ENCODE measurements at places on chromosomes 2 and 18.

- DNase-seq: no peak
These were observed 35.4 kb downstream of the ANKMY1 start for GRCh38 chr2:240522406-240522805.

DNA sequence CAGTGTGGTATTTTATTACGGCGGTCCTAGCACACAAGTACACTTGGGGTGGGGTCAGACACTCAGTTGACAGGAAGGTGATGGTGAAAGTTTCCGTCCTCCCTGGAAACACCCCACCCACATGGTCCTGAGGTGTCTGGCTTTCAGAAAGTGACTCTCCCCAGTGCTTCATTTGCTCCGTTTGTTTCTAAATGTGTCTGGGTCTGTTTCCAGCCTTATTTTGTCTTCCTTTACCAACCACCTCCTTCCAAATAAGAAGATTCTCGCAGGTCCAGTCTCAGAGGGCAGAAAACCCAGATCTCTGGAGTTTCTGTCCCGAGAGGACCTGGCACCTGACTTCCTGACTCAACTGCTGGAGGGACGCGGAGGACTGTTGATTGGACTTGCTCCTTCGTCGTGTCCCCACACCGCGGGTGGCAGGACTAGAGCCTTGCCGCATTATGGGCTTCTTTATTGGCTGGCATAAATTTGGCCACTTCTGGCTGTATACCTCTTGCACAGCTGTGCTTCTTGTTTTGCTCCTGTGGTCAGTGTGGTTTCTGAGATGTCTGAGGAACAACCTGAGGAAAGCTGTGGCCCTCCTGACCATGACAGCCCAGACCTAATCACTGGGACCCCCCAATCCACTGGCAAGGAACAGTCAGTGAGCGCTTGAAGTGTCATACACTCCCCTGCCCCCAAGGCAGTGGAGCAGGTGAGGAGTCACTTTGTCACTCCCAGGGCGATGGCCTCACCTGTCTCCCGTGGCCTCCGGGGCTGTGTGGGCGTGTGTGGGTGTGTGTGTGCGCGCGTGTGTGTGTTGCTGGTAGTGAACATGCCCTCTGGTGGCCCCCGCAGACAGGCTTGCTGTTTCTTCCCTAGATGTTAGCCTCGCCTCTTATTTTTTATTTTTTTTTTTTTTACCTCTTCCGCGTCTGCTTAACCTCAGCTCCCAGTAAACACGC, 45.6 kb downstream of the MEX3C start:
- peak; percentile 39 for DNase-seq

GRCh38 chr2:184039493-184039892, 558.8 kb upstream of the ZNF804A start:
- no peak for DNase-seq

GRCh38 chr2:120867290-120868241, 131.9 kb downstream of the GLI2 start:
- no peak for DNase-seq

DNA sequence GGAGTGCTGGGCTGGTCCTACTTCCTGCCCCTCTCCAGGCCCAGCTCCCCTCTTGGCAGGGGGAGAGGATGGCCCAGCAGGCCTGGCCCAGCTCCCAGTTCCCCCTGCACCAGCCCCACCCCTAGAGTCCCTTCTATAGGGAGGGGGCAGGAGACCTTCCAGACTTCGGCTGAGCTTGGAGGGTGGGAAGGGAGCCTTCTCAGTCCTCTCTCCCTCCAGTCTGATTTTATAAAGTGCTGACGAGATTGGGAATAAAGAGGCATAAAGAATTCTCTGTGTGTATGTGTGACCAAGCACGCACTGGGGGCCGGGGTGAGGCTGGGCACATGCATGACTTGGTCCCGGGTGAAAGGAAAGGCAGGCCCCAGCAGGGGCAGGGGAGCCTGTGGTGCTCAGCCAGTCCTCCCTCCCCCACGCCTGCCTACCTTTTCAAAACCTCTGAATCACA, 5.1 kb downstream of the CHPF start:
- DNase-seq: no peak

DNA sequence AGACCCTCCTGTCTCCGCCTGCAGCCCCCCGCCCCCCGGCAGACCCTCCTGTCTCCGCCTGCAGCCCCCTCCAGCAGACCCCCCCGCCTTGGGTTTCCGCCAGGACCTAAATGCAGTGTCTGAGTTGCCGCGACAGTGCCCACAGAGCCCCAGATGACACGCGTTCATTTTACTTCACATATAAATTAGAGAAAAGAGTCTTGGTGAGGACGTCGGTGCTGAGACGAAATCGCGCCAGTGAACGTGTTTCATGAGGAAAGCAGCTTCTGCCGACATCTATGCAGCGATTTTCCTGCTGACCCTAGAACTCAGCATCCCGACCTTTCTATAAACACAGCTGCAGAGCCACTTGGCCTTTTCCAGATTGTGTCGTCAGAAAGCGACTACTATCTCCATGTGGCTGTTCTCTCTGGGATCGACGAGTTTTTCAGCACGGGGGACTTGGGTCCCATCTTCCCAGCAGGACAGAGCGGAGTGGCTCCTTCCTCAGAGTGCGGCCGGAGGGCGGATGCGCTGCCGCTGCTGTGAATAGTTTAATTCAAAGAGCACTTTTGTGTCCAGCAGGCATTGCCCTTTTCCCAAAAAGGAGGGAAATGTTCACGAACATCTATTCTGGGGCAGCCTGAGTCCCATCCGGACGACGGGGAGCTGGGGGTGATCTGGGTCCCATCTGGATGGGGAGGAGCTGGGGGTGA, 136.7 kb downstream of the NFATC1 start:
- DNase-seq: no peak

GRCh38 chr2:1248187-1248586, 165.1 kb upstream of the TPO start:
- no peak for DNase-seq

DNA sequence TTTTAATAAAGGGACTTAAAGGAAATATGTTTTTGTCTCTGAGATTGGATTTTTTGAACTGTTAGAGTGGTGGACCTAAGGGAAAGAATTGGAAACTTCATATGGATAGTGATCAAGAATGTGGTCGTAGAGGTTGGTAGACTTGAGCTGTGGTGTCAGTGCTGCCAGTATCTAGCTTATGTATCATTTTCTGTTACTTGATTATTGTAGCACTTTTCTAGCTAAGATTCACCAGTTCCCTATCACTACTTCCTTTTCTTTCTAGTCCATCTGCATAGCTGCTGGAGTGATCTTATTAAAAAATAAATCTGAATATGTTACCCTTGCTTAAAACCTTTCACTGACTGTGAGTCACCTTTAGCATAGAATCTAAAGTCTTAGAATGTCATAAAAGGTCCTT, 6.0 kb downstream of the ACVR2A start:
- no peak for DNase-seq

DNA sequence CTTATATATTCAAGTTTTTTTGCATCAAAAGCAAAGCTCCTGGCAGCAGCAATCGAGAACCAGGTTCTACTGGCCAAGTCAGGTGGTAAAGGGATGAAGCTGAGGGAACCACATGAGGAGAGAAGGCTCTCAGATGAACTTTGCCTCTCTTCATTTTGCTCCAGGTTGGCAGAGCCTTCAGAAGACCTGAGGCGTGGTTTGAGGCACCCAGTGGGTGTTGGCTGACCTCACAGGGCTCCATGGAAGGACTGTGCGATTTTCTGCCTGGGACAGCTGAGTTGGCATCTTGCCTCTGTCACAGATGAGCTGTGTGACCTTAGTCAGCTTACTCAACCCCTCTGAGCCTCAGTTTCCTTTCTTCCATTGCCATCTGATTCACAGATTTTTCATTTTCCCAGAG, 89.0 kb downstream of the INSIG2 start:
- no peak for DNase-seq

- DNase-seq: no peak
These were observed 94.1 kb downstream of the FHOD3 start for GRCh38 chr18:36391426-36392145.

GRCh38 chr2:143139835-143140393, 10.7 kb downstream of the ARHGAP15 start:
- DNase-seq: no peak

GRCh38 chr18:37322492-37323035, 243.0 kb downstream of the CELF4 start:
- DNase-seq: no peak

DNA sequence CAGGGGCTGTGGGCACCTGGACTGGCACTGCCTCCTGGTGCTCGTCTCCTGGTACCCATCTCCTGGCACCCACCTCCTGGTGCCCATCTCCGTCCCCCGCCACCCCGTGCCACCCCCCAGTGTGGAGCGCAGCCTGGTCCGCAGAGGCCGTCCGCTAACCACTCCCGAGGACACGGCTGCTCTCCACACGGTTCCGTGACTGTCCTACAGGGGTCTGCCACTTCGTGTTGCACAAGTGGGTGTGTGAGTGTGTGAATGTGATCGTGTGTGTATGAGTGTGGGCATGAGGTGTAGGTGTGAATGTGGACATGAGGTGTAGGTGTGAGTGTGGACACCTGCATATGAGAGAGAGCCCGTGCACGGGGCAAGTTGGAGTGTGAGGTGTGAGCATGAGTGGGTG, 119.4 kb upstream of the HS6ST1 start:
- no peak for DNase-seq

DNA sequence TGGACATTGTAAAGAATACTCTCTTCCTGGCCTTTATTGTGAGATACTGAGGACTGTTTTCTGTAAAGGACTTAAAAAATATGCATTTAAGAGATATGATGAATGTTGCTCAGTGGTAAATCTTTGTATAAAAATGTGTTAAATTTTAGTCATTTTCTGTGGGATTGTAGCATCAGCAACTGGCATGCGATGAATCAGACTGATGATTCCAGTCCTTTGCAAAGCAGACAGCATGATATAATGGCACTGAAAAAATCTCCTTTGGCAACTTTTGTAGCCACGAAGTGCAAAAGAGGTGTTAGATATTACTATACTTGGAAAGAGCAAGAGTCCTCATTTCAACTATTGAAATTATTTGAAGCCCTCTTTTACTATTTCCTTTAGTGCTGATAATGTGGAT, 678.7 kb downstream of the PLCL1 start:
- DNase-seq: no peak

GRCh38 chr18:49459404-49460171, 857 bp downstream of the DYM start:
- DNase-seq: no peak

DNA sequence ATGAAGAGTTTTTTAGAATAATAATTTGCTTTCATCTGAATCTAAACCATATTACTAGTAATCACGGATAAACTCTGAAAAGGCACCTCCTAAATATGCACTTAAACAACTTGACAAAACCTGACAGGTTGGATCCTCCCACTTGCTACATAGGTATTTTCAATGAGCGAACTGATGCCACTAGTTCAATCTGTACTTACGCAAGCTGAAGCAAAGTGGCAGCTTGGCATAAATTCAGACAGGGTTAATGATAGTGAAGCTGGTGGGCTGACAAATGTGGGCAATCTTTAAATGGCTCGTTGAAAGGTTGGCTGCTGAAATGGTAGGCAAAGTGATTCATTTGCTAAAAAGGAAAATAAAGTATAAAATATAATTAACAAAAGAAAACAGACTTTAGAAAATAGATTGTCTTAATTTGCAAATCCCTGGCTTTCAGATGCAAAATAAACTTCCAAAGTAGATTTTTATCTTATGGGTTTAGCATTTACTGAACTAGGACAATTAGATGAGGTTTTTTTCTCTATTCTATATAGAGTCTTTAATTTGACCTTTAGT, 1713.5 kb upstream of the SLC39A10 start:
- no peak for DNase-seq

DNA sequence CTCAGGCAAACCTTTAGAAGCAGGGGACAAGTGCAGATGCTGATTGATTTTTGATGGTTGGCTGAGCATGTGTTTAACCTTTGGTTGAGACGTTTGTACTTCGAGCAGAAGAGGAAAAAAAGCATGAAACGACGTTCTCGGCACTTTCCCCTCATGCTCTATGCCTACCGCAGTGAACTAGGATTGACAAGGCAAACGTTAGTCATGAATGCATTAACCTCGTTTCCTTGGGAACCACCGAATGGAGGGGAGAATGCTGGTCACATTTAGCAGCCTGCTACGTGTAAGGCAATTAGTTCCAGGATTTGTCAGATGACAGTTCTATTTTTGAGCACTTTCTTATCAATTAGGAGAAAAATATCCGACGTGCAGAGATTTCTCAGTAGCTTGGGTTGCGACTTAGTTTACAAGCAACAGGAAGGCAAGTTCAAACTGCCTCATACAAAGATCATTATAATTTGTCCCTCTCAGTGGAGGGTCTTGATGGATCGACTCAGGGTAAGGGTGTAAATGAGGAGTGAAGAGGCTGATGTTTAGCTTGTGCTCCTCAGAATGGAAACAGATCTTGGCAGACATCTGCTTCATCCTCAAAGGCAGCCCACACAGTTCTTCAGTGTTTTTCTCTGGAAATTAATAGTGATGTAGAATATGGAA, 47.4 kb upstream of the GPR45 start:
- no peak for DNase-seq

Data from activated T-helper 1 cell treated with anti-CD3 and anti-CD28 coated beads, Interleukin-12 subunit alpha, Interleukin-12 subunit beta, Interleukin-2, Interleukin-4 antibody, amounts not matched to agents 30 ng/mL and 10 ng/mL and 1 ng/mL, durations not matched to agents 14 hours and 24 hours and 36 hours (primary cell).